Activated T-helper 17 cell treated with anti-CD3 and anti-CD28 coated beads, Interleukin-2, amount 50 U/mL, for 72 hours (primary cell): ENCODE measurements at places on chromosomes 16 and 17.
A peak's percentile ranks its signal among the peaks of the same experiment; 100 is the strongest.

DNA sequence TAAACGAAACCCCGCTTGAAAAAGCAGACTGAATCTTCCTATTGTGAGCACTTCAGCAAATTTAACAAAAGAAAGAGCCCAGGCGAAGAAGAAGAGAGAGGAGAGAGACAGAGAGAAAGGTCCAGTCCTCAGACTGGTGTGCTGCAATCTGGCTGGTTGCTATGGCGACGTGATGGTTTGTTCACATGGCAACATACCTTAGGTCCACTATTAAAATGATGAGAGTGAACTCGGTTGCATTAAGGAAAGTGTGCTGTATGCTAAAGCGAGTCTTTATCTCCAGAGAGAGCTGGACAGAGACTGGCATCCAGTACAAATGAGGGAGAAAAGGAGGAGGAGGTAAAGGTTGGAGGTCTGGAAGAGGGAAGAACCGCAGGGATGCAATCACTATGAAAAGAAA lies 271.8 kb upstream of the ZFHX3 start:
- ATAC-seq: no peak

DNA sequence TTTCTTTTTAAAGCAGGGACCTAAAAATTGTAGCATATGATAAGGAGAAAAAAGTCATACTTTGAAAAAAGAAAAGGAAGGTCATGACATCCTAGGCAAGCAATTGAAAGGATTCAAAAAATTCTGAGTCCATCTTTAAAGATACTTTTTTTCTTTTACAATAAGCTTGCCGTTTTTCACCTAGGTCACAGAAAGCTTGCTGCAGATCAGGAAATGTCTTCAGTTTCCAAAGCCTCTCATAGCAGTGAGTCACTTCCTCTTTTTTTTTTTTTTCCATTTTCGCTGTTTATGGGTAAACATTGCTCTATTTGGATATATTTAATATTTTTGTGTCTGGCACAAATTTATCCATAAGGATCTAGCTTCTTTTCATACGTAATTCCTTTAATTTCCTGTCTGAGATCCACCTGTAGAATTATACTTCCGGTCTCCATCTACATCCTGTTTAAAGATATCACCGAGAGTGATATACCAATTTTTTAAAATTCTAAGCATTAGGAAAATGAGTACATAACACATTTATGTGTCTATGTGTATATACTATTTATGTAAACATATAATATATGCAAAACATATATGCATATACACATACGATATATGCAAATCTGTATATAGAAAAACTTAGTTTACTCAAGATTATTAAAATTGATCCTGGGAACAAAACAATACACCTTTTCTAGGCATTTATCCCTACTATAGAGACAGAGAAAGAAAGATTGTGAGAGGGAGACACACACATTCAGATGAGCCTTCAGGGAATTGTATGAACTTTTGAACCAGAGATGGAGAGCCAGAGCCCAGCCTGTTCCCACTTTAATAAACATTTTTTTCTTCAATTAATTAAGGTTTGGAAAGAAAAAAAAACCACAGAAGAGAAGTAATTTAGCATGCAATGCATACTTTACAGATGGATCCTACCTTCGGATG lies 134.4 kb downstream of the SKAP1 start:
- peak; percentile 50 for ATAC-seq

GRCh38 chr16:27364493-27365141 lies 37.4 kb upstream of the IL21R start:
- no peak for ATAC-seq

GRCh38 chr17:28240688-28241340 lies 78.2 kb upstream of the TMEM97 start:
- ATAC-seq: no peak

DNA sequence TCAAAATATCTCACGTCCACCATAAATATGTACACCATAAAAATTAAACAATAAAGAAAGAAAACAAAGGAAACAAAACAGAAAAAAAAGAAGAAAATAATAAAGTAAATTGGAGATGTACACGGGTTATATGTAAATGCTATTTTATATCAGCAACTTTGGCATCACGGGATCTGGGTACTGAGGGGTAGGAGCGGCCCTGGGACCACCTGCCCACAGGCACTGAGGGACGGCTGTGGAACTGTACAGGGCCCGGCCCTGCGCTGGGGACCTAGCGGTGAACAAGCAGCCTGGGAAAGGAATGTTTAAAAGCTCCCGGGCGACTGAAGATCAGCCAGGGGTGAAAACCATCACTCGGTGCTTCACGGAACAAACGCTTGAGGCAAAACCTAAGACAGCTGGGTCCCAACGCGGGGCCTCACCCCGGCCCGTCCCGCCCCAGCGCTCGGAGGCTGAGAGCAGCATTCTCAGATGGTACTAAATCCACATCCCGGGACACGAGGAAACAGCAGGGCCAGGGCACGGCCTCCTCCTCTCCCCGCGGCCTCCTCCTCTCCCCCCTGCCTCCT lies 31.2 kb downstream of the NXN start:
- no peak for ATAC-seq

DNA sequence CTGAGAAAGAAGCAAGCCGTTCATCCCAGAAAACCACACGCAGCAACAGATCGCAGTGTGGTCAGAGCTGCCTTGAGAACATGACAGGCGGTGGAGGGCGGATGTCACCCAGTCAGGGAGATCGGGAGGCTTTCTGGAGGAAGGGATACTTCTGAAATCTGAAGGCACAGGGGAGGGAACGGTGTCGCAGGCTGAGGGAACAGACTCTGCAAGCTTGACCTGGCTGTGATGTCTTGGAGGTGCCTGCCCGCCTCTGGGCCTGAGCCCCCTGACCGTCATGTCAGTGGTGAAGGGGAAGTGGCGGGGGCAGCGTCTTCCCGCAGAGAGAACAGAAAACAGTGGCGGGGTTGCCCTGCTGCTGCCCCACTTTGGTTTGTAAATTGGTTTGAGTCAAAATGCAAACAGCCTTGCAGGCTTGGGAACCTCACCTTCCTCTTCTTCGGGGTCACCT lies 8.1 kb upstream of the ATP2A3 start:
- peak; percentile 56 for ATAC-seq

DNA sequence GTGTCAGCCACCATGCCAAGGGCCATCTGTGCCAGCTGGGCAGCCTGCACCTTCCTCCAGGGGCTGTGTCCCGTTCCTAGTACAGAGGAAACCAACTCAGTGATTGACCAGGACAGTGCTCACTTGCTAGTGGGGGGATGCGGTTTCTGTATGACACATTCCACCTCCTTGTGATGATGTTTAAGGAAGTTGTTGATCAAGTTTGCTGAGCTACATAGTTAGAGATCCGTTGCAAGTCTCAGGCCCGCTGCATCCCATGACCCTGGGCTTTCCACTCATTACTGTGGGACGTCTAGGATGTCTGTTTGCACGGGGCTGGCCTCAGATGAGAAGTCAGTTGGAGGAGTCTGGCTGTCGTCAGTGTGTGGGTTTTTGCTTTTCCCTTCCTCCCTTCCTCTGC lies 33.6 kb downstream of the RNF213 start:
- ATAC-seq: peak; percentile 37

DNA sequence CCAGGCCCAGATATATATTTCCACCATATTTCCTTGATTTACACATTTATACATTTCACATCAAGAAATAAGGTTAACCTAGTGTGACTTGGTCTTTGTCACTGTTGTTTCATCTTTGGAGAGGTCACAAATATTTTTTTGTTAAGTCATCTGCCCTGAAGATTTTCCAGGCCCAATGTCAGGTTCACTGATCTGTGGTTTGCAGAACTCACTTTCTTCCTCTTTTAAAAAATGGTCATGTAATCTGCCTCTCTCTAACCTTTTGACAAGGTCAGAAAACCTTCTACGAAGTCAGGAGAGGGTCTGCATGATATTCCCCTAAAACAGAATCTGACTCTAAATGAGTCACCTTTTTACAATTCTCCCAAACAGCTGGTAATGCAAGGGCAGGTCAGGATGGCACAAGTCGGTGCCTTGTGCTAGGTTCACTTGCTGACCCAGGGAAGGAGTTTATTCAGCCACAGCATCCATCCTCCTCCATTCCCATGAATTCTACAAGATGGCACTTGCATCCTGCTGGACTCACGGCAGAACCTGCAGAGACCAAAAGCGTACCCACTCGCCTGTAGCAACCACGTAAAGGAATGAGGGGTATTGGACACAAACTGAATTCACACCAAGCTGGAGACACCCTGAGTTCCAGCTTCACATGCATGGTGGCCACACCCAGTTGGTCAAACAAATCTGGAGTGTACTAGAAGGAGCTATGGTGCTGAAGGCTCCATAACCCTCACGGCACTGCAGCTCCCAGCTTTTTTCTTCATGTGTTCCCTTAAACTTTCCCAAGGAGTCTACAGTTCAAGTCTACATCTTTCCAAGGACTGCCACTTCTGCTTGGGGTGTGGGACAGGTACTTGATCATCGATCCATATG lies 1.6 kb upstream of the KIAA0513 start:
- no peak for ATAC-seq

DNA sequence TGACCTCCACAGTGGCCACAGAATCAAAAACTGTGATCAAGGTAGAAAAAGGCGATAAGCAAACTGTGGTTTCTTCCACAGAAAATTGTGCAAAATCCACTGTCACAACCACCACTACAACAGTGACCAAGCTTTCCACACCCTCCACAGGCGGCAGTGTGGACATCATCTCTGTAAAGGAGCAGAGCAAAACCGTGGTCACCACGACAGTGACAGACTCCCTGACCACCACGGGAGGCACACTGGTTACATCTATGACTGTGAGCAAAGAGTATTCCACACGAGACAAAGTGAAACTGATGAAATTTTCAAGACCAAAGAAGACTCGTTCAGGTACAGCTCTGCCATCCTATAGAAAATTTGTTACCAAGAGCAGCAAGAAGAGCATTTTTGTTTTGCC lies 83.6 kb downstream of the C17orf58 start:
- ATAC-seq: peak; percentile 42

- peak; percentile 14 for ATAC-seq
Observed at GRCh38 chr16:50273888-50274325, 7.6 kb downstream of the ADCY7 start.

DNA sequence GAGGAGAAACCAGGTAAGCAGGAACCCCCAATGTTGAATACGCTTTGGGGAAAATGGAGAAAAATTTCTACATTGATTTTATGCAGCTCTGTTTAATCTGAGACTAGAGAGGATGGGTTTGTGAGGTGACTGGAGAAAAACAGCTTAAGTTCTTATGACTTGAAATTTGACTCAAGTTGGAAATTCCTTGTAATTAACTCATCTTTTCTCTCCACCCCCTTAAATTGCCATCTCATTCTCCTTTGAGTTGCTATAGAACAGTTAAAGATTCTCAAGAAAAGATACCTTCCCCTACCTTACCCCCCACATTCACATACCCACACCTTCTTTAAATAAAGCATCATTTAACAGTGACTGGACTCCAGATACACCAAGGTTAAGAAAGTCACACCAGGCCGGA lies 24.2 kb downstream of the ZNRF1 start:
- ATAC-seq: peak; percentile 67

- ATAC-seq: peak; percentile 37
Observed at GRCh38 chr16:785563-786535, 2.3 kb downstream of the RPUSD1 start.

DNA sequence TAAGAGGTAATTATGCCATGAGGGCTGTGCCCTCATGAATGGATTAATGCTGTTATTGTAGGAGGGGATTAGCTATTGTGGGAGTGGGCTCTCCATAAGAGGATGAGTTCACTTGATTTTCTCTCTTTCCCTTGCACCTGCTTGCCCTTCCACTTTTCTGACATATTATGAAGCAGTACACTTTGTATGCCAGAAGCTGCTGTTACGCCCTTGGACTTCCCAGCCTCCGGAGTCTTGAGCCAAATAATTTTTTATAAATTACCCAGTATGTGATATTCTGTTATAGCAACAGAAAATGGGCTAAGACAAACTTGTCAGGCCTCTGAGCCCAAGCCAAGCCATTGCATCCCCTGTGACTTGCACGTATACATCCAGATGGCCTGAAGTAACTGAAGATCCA lies 38.4 kb downstream of the PSMD12 start:
- no peak for ATAC-seq

- ATAC-seq: no peak
Observed at GRCh38 chr16:66660422-66661209, 35.9 kb downstream of the CMTM4 start.

- ATAC-seq: no peak
Observed at GRCh38 chr17:5510771-5511170, 24.4 kb downstream of the MIS12 start.

GRCh38 chr16:59214455-59214854 lies 480.3 kb upstream of the GOT2 start:
- no peak for ATAC-seq

GRCh38 chr16:67237396-67238277 lies 9.6 kb downstream of the FHOD1 start:
- ATAC-seq: no peak

DNA sequence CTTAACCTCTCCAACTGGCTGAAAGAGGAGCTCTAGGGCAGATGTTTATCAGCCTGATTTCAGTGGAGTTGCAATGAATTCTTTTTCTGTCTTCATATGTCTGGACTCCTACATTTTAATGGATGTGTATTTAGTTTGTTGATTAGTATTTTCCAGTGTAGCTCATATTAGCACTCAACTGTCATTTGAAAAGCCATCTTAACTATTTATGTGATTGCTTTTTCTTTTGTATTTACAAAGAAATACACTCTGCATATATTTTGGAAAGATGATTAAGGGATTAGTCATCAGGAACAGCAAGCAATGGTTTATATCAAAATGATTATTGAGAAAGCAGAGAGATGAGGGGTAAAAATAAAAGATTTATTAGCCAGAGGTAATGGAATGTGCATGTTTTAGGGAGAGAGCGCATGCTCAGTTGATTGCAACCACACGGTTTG lies 71.1 kb downstream of the WWOX start:
- no peak for ATAC-seq

GRCh38 chr17:64706224-64707049 lies 44.3 kb upstream of the SMURF2 start:
- ATAC-seq: no peak

DNA sequence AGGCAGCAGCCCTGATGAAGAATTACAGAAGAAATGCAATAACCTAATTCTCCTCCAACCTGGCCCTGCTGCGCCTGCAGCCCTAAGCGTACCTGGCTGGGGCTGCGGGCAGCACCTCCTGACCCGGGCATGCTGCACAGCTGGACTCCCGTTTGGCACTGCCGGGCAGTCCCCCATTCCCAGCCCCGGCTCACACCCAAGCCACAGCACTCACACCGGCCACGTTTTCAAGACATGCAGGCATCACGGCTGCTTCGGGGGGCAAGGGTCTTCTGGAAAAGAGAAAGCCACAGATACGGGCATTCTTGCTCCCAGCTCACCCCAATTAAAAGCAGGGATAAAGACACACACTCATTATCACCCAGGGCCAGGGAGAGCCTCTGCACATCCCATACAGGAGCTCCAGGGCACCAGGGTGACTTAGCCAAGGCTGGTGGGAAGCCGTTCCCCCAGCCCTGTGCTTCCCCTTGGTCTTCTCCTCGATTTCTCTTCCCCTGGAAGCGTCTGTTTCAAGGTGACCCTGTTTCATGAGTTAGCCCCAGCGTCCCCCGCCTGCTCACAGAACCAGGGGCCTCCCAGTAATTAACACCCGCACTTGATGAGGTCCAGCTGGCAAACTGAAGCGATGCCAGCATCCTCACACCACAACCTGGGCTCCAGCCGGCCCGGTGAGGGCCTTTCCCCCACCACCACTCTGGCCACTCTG lies 216.7 kb downstream of the C16orf78 start:
- no peak for ATAC-seq

- no peak for ATAC-seq
Observed at GRCh38 chr17:16488186-16488967, 3.6 kb downstream of the LRRC75A start.
